ENCODE measurements at places on chromosomes 4 and X.

DNA sequence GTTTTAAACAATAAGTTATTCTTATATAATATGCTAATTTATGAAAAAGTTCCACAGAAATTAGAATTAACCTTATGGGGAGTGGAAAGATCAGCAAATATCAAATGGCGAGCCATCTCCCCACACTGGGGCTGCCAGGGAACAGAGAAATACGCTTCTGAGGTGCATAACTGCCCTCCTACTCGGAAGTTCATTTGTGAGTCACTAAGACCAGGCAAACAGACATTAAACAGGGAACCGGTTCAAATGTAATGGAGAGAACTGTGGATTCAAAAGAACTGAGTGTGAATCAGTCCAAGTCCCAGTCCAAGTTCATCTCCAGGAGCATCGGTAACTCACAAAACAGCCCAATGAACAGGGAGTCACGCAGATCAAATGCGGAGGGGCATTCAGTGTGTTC is 11.4 kb upstream of the S100G start:
- no peak for DNase-seq

DNA sequence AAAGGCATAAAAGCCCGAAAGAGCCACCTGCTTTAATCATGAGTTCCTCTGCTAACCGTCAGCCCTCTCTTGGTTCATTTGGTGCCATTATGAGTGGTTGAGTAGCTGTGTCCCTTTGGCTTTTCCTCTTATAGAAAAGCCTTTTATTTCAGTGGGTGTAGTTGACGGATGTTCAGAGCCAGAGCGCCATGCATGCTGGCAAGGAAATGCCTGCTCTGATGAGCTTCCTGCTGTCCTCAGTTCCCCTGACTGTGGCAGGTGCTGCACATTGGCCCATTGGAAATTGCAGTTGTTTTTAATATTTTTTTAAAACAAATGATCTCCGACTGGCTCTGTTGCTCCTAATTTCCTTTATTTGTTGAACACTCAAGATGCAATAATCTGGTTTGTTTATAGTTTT is 77.3 kb upstream of the LIMCH1 start:
- DNase-seq, result no peak

- peak; percentile 40 for DNase-seq
These were observed 650.2 kb upstream of the DIPK2B start for GRCh38 chrX:45850775-45851433.

- DNase-seq, result no peak
These were observed 10.6 kb downstream of the SYTL4 start for GRCh38 chrX:100721328-100721727.

GRCh38 chr4:41426539-41426938 is 111.4 kb upstream of the LIMCH1 start:
- DNase-seq, result no peak

GRCh38 chrX:8579602-8580001 is 115.0 kb downstream of the VCX3B start:
- no peak for DNase-seq

DNA sequence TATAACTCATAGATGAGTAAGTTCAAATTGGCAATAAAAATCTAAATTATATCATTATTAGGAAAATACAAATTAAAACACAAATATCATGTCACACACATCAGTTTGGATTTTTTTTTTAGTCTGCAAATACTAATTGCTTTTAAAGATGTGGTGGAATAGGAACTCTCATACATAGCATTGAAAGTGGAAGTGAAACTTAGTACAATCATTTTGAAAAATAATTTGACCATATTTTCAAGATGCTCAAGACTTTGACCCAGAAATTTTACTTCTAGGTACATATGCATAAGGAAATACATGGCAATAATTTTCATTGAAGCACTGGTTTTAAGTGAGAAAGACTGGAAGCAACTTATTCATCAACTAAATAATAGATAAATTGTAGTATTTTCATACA is 147.5 kb upstream of the SMIM31 start:
- DNase-seq, result no peak

- no peak for DNase-seq
These were observed 127.4 kb upstream of the ENPP6 start for GRCh38 chr4:184344899-184345572.

GRCh38 chr4:39620551-39621313 is 17.9 kb downstream of the SMIM14 start:
- DNase-seq, result no peak

GRCh38 chrX:113892401-113892800 is 691.5 kb upstream of the HTR2C start:
- DNase-seq, result no peak
